Stimulated activated CD8-positive, alpha-beta memory T cell treated with anti-CD3 and anti-CD28 coated beads, Interleukin-4, amount 100 ng/mL, for 1 hour (primary cell): ENCODE measurements at places on chromosomes 1 and 21.

GRCh38 chr1:42231253-42231652, 66.7 kb upstream of the GUCA2A start:
- no peak for DNase-seq

- no peak for DNase-seq
Observed at GRCh38 chr1:176989023-176989422, 175.5 kb downstream of the ASTN1 start.

GRCh38 chr21:45305836-45306235, 18.1 kb upstream of the POFUT2 start:
- DNase-seq = no peak

DNA sequence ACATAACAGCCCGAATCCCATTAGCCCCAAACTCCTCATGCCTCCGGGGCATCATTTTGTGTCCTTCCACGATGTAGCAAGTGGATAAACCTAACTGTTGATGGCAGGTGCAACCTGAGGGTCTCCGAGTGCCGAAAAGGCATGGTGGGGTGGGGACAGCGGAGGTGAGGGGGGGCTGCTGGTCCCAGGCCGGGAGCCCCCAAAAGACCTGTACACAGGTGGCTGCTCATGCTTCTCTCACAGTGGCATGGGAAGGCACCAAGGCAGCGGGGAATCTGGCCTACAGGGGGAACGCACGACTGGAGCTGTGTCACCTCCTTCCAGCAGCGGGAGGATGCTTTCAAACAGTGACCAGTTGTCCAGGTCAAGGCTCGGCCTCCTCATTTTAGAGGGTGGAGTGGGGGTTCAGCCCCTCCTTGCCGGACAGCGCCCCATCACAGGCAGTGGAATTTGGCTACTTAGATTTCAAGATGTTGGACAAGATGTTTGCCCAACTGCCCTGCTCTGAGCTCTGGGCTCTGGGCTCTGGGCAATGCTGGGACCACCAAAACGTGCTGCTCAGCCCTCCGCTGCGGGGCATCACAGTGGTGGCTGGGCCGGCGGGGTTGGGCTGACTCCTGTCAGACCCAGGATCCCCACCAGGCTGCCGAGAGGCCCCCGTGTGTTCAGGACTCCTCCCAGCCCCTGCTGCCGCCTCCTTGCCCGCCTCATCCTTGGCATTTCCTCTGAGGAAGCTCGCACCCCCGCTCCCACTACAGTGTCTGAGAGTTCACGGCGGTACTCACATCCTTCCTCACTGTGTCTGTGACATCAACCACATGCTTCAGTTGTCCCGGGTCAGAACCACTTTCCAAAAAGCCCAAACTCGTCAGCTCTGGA, 7.6 kb downstream of the DNMT3L start:
- DNase-seq = no peak

DNA sequence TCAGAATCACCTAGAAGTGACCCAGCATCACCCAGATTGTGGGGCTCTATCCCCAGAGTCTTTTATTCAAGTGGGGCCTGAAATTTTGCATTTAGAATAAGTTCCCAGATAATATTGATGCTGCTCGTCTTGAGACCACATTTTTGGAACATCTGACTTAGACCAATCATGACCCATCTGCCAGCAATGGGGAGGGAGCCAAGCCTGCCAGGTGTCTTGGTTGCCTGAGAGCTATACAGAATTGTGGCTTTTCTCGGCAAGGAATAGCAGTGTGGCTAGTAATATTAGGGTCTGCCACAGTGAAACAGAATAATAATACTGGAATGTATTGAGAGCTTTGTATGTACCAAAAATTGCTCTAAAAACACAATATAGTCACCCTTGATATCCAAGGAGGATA, 31.1 kb upstream of the RGS8 start:
- no peak for DNase-seq
